ENCODE measurements at places on chromosomes 4 and X. TPM values are rescaled to one million over a fixed set of nuclear protein-coding genes. Genes with fewer than 3 reads are reported as not detected.
A peak's percentile ranks its signal among the peaks of the same experiment; 100 is the strongest.

DNA sequence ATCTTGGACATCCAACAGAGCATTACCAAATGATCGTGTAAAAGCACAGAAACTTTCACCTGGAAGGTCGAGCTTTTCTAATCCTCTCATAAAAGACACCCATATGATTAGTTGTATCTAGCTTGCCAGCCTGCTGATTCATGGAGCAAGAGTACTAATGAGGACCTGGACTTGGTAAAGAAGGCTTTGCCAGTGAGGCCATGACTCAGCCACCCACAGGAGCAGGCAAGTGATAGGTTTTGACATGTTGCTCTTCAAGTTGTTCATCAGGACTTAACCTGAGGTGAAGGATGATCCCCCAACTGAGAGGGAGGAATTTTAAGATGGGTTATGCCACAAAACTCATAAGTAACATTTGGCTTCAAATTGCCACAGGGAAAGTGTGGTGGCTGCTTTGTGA is 24.7 kb upstream of the EPGN start:
- H3K4me1 ChIP-seq, result peaks cover 21% of the 10 kb centered on the region
- peak overlapping the region; percentile 78 for H3K27ac ChIP-seq
- no peaks in the 10 kb centered on the region for H3K27me3 ChIP-seq
- H3K4me3 ChIP-seq, result peak overlapping the region; percentile 12

- H3K4me1 ChIP-seq, result no peaks in the 10 kb centered on the region
- DNase-seq, result no peak
- no peaks in the 10 kb centered on the region for H3K27me3 ChIP-seq
- H3K36me3 ChIP-seq, result peaks cover 15% of the 10 kb centered on the region
- no peak overlapping the region for H3K27ac ChIP-seq
These were observed 22.4 kb downstream of the TMEM33 start for GRCh38 chr4:41957634-41958033.

- no peak for DNase-seq
- peaks cover 8% of the 10 kb centered on the region for H3K4me1 ChIP-seq
- H3K4me3 ChIP-seq, result no peak overlapping the region
- no peaks in the 10 kb centered on the region for H3K36me3 ChIP-seq
- no peak overlapping the region for H3K27ac ChIP-seq
These were observed 5.8 kb downstream of the SSR4 start for GRCh38 chrX:153800177-153800722.

GRCh38 chr4:41213625-41214135 is 662 bp downstream of the APBB2 start:
- H3K4me3 ChIP-seq, result peak overlapping the region; percentile 89
- peaks cover 46% of the 10 kb centered on the region for H3K4me1 ChIP-seq
- H3K36me3 ChIP-seq, result peaks cover 3% of the 10 kb centered on the region
- DNase-seq, result no peak
- H3K27me3 ChIP-seq, result no peaks in the 10 kb centered on the region

- DNase-seq, result no peak
- no peak overlapping the region for H3K27ac ChIP-seq
- no peaks in the 10 kb centered on the region for H3K36me3 ChIP-seq
- H3K4me1 ChIP-seq, result no peaks in the 10 kb centered on the region
- H3K27me3 ChIP-seq, result no peaks in the 10 kb centered on the region
These were observed 38.5 kb upstream of the BOD1L1 start for GRCh38 chr4:13665701-13666660.

- DNase-seq, result no peak
- H3K36me3 ChIP-seq, result peaks cover 14% of the 10 kb centered on the region
- no peak overlapping the region for H3K27ac ChIP-seq
- peaks cover 10% of the 10 kb centered on the region for H3K4me1 ChIP-seq
- H3K27me3 ChIP-seq, result no peaks in the 10 kb centered on the region
- H3K4me3 ChIP-seq, result no peak overlapping the region
These were observed 126.5 kb downstream of the ADGRA3 start for GRCh38 chr4:22389240-22389870.

- peaks cover 2% of the 10 kb centered on the region for H3K36me3 ChIP-seq
- no peak overlapping the region for H3K27ac ChIP-seq
- H3K27me3 ChIP-seq, result no peaks in the 10 kb centered on the region
- DNase-seq, result no peak
- peaks cover 9% of the 10 kb centered on the region for H3K4me1 ChIP-seq
These were observed 41.5 kb downstream of the SMAD1 start for GRCh38 chr4:145523117-145523516.

GRCh38 chrX:37754516-37754915 is 25.3 kb upstream of the CYBB start:
- H3K4me1 ChIP-seq, result no peaks in the 10 kb centered on the region
- H3K27ac ChIP-seq, result no peak overlapping the region
- peaks cover 2% of the 10 kb centered on the region for H3K27me3 ChIP-seq
- H3K36me3 ChIP-seq, result no peaks in the 10 kb centered on the region

GRCh38 chr4:137032222-137032621 is 500.1 kb downstream of the PCDH18 start:
- no peaks in the 10 kb centered on the region for H3K27me3 ChIP-seq
- DNase-seq, result no peak

DNA sequence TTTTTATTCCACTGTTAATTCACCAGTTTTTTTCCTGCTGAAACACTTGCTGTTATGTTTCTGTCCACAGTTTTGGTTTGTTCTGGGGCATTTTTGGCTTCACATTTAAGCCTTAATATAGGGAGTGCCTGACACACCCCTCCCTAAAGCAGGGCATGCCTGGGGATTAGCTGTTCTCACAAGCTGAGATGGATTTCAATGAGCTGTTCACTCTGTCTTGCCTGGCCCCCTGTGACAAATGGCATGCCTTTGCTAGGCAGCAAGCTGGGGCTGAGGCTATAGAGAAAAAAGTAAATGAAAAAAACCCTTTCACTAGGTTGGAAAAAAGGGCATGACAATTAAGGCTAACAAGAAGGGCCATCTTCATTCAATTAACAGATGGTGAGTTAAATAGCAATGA is 22.4 kb downstream of the LPAR4 start:
- H3K4me1 ChIP-seq, result no peaks in the 10 kb centered on the region
- no peak for DNase-seq

DNA sequence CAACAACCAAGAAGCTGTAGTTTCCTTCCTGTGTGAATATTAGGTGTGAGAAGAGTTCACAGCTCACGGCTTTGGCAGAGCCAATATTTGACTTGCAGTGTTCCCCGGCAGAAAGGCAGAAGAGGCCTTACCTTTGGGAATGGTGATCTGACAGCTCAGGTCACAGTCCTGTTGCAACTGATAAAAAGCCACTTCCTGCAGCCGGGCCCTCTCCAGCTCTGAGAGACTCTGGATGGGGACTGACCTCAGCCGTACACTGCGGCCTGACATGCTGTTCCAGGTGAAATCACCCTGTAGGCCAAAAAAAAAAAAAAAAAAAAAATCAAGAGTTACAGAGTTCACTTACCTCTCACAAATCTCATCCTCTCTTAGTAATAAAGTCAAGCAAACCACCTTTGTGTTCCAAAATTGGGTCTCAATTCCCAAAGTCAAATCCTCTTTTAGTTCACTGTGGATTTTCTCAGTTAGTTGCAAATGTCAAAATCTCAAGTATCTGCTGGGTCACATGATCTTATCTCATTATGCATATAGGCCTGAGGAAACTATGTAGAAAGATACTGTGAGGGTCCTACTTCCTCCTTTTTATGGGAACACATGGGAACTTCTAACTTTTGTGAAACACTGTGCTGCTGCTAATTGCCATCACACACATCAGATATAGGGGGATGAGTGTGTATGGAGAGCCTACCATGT is 38.6 kb upstream of the AMELX start:
- no peak for DNase-seq
- no peaks in the 10 kb centered on the region for H3K36me3 ChIP-seq
- no peak overlapping the region for H3K27ac ChIP-seq
- H3K4me3 ChIP-seq, result no peak overlapping the region
- H3K27me3 ChIP-seq, result no peaks in the 10 kb centered on the region
- H3K4me1 ChIP-seq, result no peaks in the 10 kb centered on the region

- H3K4me1 ChIP-seq, result no peaks in the 10 kb centered on the region
- no peak for DNase-seq
- no peak overlapping the region for H3K4me3 ChIP-seq
- H3K27me3 ChIP-seq, result peaks cover 7% of the 10 kb centered on the region
- no peaks in the 10 kb centered on the region for H3K36me3 ChIP-seq
- no peak overlapping the region for H3K27ac ChIP-seq
These were observed 43.1 kb downstream of the HPGD start for GRCh38 chr4:174479140-174479539.

DNA sequence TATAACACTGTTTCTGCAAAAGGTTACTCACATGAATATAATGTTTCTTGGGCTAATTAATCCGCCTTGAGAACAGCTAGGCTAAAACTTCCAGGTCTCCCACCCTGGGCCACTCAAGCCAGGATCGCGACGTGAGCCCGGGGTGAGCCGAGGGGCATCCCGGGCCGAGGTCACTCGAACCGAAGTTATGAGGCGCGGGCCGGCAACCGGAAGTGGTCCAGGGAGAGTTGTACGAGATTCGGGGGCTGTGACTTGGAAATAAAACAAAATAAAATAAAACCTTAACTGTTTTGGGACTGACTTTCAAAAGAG is 317 bp downstream of the CMC4 start:
- peak overlapping the region; percentile 91 for H3K27ac ChIP-seq
- no peak for DNase-seq
- peak overlapping the region; percentile 80 for H3K4me3 ChIP-seq

GRCh38 chr4:68469482-68469881 is 22.2 kb downstream of the TMPRSS11E start:
- H3K4me1 ChIP-seq, result no peaks in the 10 kb centered on the region
- no peaks in the 10 kb centered on the region for H3K36me3 ChIP-seq
- no peak overlapping the region for H3K4me3 ChIP-seq
- no peak for DNase-seq
- H3K27me3 ChIP-seq, result peaks cover 13% of the 10 kb centered on the region
- H3K27ac ChIP-seq, result no peak overlapping the region

DNA sequence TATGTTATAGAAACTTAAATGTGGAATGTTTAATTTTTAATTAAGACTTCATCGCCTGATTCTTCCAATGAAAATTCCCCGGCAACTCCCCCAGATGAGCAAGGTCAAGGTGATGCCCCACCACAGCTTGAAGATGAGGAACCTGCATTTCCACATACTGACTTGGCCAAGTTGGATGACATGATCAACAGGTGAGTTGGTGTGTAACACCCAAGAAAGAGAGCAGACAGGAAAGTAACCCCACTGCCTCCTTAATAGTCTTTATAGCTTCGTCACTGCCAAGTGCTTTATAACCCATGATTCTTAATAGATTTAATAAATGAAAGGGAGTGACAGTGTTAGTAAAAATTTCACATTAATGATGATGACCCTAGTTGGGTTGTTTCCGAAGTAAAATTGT is 43.7 kb downstream of the USP9X start:
- H3K4me1 ChIP-seq, result peaks cover 3% of the 10 kb centered on the region
- no peak overlapping the region for H3K4me3 ChIP-seq

DNA sequence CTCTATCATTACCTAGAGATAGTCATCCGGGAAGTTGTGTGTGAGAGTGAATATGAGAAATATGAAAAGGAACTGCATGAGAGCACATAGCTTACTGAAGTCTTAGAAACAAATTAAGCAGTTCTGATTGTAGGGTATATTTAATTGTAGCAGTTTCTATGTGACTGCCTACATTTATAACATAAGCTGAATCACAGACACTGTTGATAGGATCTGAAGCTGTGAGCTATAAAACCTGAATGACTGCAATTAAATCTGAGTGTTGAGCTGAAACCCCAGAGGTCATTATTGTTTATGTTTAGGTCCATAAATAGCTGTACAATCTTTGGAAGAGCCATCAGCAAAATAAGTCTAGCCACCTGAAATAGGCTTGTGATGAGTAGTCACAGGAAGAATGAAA is 210.1 kb upstream of the CXCL13 start:
- peaks cover 4% of the 10 kb centered on the region for H3K27me3 ChIP-seq
- no peak for DNase-seq
- H3K4me1 ChIP-seq, result no peaks in the 10 kb centered on the region
- no peak overlapping the region for H3K27ac ChIP-seq
- H3K4me3 ChIP-seq, result no peak overlapping the region

- no peaks in the 10 kb centered on the region for H3K36me3 ChIP-seq
- H3K27ac ChIP-seq, result no peak overlapping the region
- no peaks in the 10 kb centered on the region for H3K27me3 ChIP-seq
- DNase-seq, result no peak
- no peaks in the 10 kb centered on the region for H3K4me1 ChIP-seq
- H3K4me3 ChIP-seq, result no peak overlapping the region
These were observed 46.9 kb upstream of the TAB3 start for GRCh38 chrX:30935985-30936384.

DNA sequence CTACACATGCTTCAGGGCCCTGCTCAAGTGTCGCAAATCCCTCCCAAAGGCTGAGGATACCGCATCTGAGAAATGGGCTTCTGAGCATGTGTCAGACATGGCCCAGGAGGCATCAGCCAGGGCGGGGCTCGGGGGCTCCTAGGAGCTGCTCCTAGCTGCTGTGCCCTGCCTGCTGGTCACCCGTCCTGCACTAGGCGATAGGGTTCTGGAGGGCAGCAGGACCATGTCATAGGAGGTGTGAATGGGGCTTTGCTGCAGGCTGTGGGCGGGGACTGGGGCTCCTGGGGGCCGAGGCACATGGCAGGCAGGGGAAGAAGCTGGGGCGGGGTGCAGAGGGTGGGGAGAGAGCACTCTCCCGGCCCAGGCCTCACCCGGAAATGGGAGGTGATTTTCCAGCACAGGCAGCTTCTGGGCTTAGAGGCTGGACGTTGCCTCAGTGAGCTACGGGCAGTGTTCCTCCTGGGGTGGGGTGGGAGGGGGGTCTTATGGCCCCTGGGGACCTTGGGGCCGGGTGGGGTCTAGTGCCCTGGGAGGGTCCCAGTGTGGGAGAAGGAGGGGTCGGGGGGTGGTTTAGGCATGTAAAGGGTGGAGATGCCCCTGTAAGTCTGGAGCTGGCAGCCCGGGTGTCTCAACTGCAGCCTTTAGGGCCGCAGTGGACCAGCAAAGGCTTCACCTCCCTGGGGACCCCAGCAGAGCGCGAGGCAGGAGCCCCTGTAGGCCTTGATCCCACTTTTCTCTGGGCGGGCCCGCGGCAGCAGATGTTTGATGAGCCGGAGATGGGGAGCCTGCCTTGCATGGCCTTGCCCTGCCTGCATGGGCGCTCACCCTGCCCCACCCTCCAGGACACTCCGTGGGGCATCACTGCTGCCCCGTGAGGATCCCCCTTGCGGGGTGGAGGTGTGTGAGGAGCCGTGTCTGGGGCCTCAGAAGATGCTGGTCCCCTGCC is 98.6 kb upstream of the LRPAP1 start:
- H3K4me1 ChIP-seq, result no peaks in the 10 kb centered on the region
- no peak for DNase-seq
- no peak overlapping the region for H3K27ac ChIP-seq
- H3K36me3 ChIP-seq, result no peaks in the 10 kb centered on the region
- H3K4me3 ChIP-seq, result no peak overlapping the region

DNA sequence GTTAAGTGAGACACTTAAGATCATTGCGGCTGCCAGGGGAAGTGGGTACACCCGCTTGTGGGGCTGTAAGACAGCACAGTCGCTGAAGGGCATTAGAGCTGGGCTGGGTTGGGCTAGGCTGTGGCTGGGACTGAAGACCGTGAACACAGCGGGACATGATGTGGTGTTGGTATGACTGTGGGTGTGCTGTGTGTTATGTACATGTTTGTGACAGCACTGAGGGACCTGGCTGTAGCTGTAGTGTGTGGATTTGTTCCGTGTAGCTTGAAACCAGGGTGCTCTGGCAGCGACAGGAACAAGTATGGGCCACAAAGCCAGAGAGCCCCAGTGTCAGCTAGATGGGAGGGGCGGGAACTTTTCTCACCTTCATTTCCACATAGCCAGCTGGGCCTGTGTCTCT is 82.1 kb downstream of the NHSL2 start:
- H3K36me3 ChIP-seq, result no peaks in the 10 kb centered on the region
- H3K4me1 ChIP-seq, result peaks cover 50% of the 10 kb centered on the region
- no peak for DNase-seq

RHOXF1 gene
- not detected for total RNA-seq

LPAR4 gene
- total RNA-seq, result 2.6 TPM

SULT1E1 gene
- 5.1 TPM for total RNA-seq

BEX4 gene
- total RNA-seq, result 50.9 TPM

CAPN6 gene
- total RNA-seq, result not detected

BTC gene
- total RNA-seq, result 0.21 TPM

CABS1 gene
- total RNA-seq, result not detected
